ENCODE measurements at places on chromosomes 1 and 21. TPM values are rescaled to one million over a fixed set of nuclear protein-coding genes. Genes with fewer than 3 reads are reported as not detected.

C1QTNF12 gene
- 4.3 TPM for total RNA-seq

DNA sequence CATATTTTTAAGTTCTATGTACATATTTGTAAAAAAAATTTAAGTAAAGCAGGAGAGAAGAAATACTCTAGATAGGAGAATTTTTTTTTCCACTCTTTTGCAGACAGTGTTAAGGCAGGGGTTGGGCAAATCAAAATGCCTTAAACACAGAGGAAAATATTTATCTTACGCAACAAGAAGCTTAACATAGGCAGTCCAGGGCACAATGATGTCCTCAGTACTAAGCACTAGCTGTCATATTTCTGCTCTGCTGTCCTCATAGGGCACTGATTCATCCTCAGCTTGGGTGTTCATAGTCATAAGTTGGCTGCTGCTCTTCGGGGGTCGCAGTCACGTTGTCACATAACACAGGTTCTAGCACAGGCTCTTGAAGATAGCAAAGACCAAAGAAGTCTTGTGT, 247.4 kb downstream of the PTBP2 start:
- H3K4me1 ChIP-seq = no peaks in the 10 kb centered on the region
- H3K36me3 ChIP-seq = no peaks in the 10 kb centered on the region
- H3K4me3 ChIP-seq = no peak overlapping the region
- no peak overlapping the region for H3K27ac ChIP-seq
- H3K27me3 ChIP-seq = no peaks in the 10 kb centered on the region

DNA sequence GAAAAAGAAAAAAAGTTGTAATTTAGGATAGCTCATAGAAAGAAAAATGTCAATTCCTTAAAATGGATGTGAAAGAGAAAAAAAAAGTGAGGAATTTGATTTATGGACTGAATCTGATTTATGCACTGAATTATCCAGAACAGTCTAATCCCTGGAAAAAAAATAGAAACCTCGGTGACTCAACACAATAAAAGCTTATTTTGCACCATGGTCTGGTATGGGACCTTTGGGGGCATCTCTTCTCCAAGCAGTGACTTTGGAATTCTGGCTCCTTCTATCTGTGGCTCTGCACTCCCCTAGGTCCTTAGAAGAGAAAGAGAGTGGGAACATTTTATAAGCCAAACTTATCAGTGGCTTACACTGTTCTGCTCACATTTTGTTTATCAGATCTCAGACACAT, 471.7 kb upstream of the B3GALT2 start:
- no peak for DNase-seq
- H3K27me3 ChIP-seq = no peaks in the 10 kb centered on the region
- peaks cover 8% of the 10 kb centered on the region for H3K4me1 ChIP-seq
- H3K36me3 ChIP-seq = no peaks in the 10 kb centered on the region
- no peak overlapping the region for H3K4me3 ChIP-seq
- peak overlapping the region; percentile 57 for H3K27ac ChIP-seq

- no peak for DNase-seq
- H3K27me3 ChIP-seq = no peaks in the 10 kb centered on the region
- no peak overlapping the region for H3K27ac ChIP-seq
- H3K4me3 ChIP-seq = no peak overlapping the region
- no peaks in the 10 kb centered on the region for H3K36me3 ChIP-seq
- peaks cover 5% of the 10 kb centered on the region for H3K4me1 ChIP-seq
These were observed 575.8 kb upstream of the B3GALT2 start for GRCh38 chr1:193762236-193762635.

DNA sequence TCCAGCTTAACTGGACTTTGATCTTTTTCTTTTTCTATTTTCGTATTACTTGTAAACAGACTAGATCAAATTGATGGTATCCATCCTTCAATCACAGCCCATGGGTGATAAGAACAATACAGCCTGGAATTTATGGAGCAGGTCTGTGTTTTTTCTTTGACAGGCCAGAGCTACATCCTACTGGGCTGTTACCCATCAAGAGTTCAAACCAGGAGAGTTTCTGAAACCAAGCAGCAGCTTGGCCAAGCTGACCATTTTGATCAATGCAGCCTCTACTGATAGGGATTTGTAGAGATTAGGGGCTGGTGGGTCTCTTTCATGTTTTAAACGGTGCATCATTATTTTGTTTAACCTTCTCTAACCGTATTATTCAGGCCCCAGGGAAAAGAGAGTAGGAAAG, 24.3 kb upstream of the CCDC190 start:
- no peak overlapping the region for H3K27ac ChIP-seq
- H3K4me3 ChIP-seq = no peak overlapping the region
- no peaks in the 10 kb centered on the region for H3K36me3 ChIP-seq
- no peaks in the 10 kb centered on the region for H3K27me3 ChIP-seq

DNA sequence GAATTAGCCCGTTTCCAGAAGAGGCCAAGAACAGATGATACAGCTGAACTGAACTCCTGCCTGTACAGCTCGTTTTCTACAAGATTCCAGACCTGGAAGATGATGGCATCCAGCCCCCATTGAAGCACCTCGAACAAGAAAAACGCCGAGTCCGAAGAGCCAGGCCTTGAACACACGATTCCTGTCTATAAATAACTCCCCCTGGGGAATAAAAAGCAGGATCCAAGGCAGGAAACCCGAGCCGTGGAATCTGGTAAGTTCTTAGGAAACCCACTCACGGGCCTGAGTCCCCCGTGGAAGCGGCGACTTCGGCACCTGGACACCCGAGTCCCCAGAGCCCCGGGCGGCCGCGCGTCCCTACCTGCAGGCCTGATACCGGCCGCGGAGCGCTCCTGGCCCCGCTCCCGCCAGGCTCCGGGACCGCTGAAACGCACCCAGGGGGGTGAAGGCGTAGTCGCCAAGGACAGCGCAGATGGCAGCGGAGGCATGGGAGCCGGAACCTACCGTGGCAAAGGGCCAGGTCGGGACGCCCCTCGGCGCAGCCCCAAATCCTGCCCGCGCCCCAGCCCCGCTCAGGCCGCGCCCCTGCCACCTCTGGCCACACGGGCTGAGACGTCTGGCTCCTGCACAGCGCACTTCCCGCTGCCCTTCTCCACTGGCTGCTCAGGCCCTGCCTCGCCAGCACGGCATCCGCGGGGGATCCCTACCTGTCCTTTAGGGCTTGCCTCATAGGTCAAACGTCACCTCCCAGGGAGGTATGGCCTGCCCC, 14.0 kb upstream of the HLCS start:
- H3K27me3 ChIP-seq = no peaks in the 10 kb centered on the region
- peak overlapping the region; percentile 50 for H3K4me3 ChIP-seq
- H3K4me1 ChIP-seq = no peaks in the 10 kb centered on the region
- H3K36me3 ChIP-seq = no peaks in the 10 kb centered on the region

CD2 gene
- total RNA-seq = 5.5 TPM

DNA sequence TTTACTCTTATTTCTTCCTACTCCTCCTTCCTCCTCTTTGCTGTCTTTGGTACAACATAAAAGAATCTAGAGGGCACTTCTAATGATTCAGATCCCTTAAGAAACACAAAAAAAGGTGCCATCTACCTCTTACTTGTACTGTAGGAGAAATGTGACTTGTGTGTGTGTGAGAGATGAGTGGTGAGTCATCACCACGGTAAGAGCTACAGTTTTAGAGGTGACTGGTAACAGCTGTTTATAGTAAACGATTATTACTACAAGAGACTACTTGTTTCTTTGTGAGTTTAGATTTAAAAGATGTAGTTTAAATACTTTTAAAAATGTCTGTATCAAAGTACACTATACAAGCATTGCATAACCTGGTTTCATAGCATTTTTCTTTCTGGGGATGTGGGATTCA, 40.4 kb downstream of the SLC35D1 start:
- no peaks in the 10 kb centered on the region for H3K36me3 ChIP-seq
- H3K4me3 ChIP-seq = no peak overlapping the region
- no peaks in the 10 kb centered on the region for H3K4me1 ChIP-seq
- no peak overlapping the region for H3K27ac ChIP-seq

DNA sequence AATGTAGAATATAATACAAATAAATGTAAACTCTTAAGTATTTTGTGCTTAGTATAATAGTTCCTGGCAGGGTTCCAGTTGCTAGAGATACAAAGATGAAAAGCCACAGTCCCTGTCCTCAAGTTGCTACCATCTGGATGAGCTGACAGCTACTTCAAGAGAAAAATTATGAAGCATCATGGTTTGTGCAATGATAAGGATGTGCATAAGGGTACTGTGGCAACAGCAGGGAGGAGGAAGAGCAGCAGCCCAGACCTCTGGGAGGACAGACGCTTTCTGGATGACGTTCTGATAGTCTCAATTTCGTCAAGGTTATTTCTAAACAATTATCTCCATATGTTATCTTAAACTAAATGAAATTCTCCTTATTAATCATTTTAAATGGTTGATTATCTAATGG, 198.9 kb downstream of the NTNG1 start:
- H3K4me1 ChIP-seq = no peaks in the 10 kb centered on the region
- H3K27me3 ChIP-seq = no peaks in the 10 kb centered on the region
- no peak overlapping the region for H3K4me3 ChIP-seq
- H3K36me3 ChIP-seq = no peaks in the 10 kb centered on the region

- no peak overlapping the region for H3K27ac ChIP-seq
- no peaks in the 10 kb centered on the region for H3K4me1 ChIP-seq
- no peaks in the 10 kb centered on the region for H3K36me3 ChIP-seq
- H3K27me3 ChIP-seq = no peaks in the 10 kb centered on the region
- DNase-seq = no peak
- H3K4me3 ChIP-seq = no peak overlapping the region
These were observed 56.1 kb upstream of the SH3GLB1 start for GRCh38 chr1:86648255-86648654.

DDR2 gene
- 146 TPM for total RNA-seq

ABCG1 gene
- 24.2 TPM for total RNA-seq

CHD1L gene
- total RNA-seq = 74.2 TPM

DNA sequence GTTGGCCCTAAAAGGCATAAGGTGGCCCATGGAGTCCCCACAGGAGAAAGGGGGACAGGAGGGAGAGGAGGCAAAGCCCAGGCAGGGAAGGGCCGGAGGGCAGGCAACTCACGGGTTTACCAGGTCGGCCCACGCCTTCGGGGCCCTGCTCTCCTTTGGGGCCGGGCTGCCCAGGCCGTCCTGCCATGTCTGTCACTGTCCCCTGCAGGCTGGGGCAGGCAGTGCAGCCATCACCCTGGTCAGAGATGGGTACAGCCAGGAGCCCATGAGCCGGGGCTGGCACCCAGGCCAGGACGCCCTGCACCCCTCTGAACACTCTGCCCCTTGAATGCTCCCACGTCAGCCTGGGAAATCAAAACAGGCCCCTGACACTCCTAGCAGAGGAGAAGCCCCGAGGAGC, 19.8 kb downstream of the COL16A1 start:
- H3K27me3 ChIP-seq = no peaks in the 10 kb centered on the region
- peaks cover 5% of the 10 kb centered on the region for H3K36me3 ChIP-seq
- no peak overlapping the region for H3K27ac ChIP-seq
- no peaks in the 10 kb centered on the region for H3K4me1 ChIP-seq
- no peak for DNase-seq
- H3K4me3 ChIP-seq = no peak overlapping the region

DNA sequence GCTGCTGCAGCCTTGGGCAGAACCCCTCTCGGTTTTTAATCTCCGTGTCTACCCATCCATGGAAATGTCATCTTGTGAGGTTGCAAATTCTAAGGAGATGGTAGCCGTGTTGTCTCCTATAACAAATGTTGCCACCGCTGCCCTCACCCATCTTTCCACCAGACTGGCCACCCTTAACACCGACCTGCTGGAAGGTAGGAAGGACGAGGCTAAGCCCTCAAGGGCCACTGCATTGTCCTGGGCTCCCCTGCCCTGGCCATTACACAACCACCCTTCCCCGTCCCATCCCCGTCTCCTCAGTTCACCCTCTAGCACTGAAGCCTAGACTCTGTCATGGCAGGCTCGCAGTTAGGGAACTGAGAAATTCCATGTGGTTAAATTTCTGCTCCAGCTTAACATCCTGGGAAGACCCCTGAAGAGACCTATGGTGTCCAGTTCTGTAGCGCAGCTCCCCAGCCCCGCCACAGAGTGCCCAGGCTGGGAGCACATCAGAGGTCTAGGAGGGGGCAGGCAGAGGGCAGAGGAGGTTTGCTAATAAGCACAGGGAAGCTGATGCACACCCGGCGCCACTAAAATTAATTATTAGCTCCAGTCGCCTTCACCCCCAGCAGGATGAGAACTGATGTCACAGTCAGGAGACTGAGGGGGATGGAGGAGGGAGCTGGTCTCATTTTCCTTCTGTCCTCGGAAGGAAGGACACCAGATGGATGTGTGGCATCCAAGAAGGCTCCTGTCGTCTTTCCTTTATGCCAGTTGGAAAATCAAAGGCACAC, 38.3 kb downstream of the STUM start:
- H3K4me3 ChIP-seq = no peak overlapping the region
- H3K27me3 ChIP-seq = no peaks in the 10 kb centered on the region
- H3K27ac ChIP-seq = no peak overlapping the region
- no peaks in the 10 kb centered on the region for H3K36me3 ChIP-seq
- DNase-seq = no peak

GRCh38 chr1:186845576-186846210, 16.9 kb downstream of the PLA2G4A start:
- no peaks in the 10 kb centered on the region for H3K27me3 ChIP-seq
- no peak overlapping the region for H3K27ac ChIP-seq
- DNase-seq = no peak
- H3K4me1 ChIP-seq = no peaks in the 10 kb centered on the region
- H3K4me3 ChIP-seq = no peak overlapping the region
- H3K36me3 ChIP-seq = no peaks in the 10 kb centered on the region

HSD3B2 gene
- total RNA-seq = 0.55 TPM

DNA sequence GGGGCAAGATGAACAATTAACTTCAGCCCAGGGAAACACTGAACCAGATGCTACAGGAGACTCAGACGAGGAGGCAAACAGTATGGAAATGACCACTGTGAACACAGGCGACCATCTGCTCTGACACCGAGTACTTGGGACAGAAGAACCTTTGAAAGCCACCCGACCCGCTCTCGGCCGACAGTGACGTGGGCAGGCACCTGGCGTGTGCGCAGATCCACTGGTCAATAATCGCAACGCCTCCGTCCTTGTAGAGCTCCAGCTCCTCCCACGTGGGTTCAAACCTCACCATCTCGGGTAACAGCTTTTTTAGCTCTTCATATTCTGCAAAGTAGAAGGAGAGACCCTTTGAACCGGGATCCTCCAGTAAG, 20.3 kb downstream of the POFUT2 start:
- peak; percentile 56 for DNase-seq
- H3K4me1 ChIP-seq = no peaks in the 10 kb centered on the region
- no peaks in the 10 kb centered on the region for H3K27me3 ChIP-seq
- no peak overlapping the region for H3K27ac ChIP-seq

OLFML2B gene
- 31.9 TPM for total RNA-seq

- no peak overlapping the region for H3K4me3 ChIP-seq
- no peak for DNase-seq
- no peaks in the 10 kb centered on the region for H3K36me3 ChIP-seq
- H3K27ac ChIP-seq = no peak overlapping the region
- peaks cover 12% of the 10 kb centered on the region for H3K4me1 ChIP-seq
These were observed 133.7 kb downstream of the SMYD2 start for GRCh38 chr1:214414691-214415090.

TNFRSF8 gene
- 4.7 TPM for total RNA-seq

SLAMF7 gene
- 2.5 TPM for total RNA-seq

DNA sequence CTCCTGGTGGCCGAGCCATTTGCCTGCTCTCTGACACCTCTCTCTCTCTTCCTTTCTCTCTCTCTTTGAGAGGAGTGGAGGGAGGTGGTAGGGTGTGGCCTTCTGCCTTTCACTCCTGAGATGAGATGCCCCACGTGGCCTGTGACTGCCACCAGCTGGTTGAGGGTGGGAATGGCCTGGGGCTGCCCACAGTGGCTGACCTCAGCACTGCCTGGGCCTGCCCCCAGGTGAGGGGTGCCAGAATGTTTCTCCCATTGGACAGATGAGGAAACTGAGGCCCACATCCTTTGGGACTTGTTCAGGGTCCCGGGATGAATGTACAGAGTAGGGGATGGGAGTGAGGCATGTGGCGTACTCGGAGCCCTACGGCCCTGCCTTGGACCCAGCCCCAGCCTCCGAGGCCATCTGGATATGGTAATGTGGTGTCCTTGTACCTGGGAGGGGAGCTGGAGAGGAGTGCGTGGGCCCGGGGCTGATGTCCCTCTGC, 12.7 kb upstream of the C1orf167 start:
- no peak overlapping the region for H3K4me3 ChIP-seq
- H3K4me1 ChIP-seq = no peaks in the 10 kb centered on the region
- H3K27ac ChIP-seq = no peak overlapping the region
- H3K27me3 ChIP-seq = no peaks in the 10 kb centered on the region

RAB25 gene
- total RNA-seq = not detected

Data from aorta (tissue), 5 donors.